ENCODE measurements at places on chromosomes 6 and 20.
A peak's percentile ranks its signal among the peaks of the same experiment; 100 is the strongest.

- no peak for DNase-seq
Measured at GRCh38 chr6:43788301-43788700, 18.3 kb downstream of the VEGFA start.

- DNase-seq: no peak
Measured at GRCh38 chr6:35178932-35179832, 34.6 kb upstream of the SCUBE3 start.

GRCh38 chr6:123619156-123619555, 17.6 kb downstream of the TRDN start:
- no peak for DNase-seq

- no peak for DNase-seq
Measured at GRCh38 chr6:143270026-143270425, 180.5 kb downstream of the ADAT2 start.

DNA sequence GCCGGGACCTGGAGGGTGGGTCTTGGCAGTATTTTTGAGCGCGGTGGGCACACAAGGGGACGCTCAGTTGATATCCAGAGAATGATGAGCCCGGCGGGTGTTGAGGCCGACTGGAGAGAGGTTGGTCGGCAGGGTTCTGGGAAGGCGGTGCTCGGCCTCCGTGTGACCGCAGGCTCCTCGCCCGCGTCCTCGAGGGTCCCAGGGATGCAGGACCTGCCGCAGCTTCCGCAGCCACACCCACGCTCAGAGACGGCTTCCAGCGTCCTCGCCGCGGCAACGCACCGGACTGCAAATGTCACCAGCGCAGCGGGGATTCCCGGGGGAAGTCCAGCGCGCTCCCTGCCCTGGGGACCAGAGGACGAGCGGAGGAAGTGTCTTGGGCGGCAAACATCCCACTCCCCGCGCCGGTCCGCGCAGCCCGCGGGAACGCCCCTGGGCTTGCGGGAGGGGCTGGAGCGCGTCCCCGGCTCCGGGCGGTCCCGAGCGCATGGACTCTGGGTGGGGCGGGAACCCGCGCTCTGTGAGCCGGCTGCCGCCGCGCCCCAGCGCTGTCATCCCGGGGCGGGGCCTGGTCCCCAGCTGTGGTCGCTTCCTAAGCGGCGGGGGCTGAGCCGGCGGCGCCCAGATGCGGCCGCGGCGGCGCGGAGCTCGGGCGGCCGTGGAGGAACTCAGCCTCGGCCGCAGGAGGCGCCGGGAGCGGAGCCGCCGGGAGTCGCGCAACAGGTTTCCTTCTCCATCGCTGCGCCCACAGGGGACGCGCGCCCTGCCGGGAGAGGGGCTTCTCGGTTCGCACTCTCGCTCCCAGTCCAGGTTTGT, at the start of gene STX11:
TSS of gene STX11 (plus strand) at position 624 of the 816 bp plus-strand sequence. CDS start 36,111 bp downstream, outside the sequence.
- peak; percentile 79 for DNase-seq

- DNase-seq: no peak
Measured at GRCh38 chr6:81892891-81893290, 140.4 kb upstream of the TENT5A start.

DNA sequence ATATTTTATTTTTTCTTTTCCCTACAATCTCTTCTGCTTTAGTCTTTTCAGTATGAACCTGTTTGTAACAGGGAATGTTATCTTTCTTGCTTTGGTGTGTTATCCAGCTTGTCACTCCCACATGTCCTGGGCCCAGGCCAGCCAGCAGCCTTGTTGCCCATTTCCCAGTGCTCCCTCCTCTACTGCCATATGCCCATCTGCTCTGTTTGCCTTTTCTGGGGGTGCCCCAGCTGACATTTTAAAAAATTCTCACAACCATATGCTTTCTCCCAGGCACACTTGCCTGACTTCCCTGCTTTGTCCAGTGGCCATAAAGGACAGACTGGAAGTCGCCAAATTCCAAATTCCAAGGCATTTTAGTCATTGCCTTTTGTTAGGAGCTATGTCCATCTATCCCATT, 23.6 kb upstream of the LMBRD1 start:
- no peak for DNase-seq

- DNase-seq: no peak
Measured at GRCh38 chr6:9711365-9711764, 703.5 kb downstream of the TFAP2A start.

DNA sequence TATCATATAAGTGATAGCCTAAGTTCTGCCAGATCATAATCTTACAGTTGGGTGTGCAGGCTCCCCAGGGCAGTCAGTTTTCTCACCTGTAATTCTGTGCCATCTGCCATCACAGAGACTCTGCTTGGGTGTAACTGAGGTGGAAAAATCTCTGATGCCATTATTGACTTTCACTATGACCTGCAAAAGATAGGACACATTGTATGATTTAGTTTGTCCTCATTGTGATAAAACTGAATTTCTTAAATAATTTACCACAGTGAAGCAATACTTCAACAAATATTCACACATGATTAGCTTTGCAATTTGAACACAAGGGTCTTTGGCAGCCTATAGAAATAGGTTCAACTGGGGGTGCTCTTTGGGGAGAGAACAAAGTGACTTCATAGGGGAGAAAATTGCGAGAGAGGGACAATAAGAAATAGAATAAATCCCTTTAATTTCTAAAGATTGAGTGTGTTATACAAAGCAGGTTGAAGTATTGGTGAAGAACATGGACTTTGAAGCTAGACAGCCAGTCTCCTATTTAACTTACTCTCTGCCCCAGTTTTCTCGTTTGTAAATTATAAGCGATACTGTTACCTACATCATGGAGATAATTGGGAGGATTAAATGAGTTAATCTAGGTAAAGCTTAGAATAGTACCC, 27.3 kb downstream of the FAM229B start:
- DNase-seq: no peak

DNA sequence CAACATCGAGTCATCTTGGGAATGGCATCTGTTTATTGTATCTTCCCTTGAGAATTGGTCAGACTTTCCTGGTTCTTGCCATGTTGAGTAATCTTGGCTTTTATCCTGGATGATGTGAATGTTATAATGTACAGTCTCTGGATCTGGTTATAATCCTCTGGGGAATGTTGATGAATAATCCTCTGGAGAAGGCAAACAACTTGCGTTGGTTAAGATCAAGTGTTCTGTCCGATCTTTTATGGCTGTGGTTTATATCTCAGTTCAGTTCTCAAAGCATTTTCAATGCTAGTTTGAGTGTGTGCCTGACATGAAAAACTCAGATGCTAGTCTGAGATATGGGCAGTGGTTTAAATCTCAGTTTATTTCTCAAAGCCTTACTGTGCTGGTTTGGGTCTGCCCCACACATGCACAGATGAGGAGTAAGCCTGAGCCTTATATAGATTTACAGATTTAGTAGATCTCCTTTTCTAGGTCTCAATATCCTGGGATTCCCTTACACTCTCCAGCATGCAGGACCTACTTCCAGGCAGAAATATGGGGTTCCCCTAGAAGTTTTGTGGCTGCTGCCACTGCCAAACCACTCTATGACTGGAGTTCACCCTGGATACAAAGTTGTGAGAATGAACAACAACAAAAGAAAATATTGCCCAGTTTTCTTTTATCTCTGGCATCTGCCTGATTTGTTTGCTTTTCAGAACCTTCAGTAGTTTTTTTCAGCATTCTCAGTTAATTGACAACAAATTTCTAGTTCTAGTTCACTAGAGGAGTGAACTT, 191.8 kb upstream of the MAN1A1 start:
- no peak for DNase-seq

- DNase-seq: no peak
Measured at GRCh38 chr20:64006902-64007301, 26.0 kb downstream of the PRPF6 start.

DNA sequence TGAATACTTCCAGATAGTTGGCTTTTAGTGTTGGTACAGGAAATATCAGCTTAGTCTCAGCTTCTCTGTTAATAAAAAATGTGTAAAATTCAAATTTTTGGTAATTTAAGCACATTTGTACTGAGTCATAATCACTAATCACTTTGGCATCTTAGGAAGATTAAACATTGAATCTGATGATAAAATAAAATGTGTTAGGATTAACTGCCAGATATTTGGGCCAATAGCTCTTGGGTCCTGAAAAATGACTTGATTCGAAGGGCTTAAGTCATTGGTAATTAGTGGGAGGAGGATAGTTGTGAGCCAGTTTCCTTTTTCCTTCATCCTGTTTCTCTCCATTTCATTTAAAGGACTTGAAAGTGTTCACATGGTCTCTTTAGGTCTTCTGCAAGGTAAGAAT, 426.1 kb downstream of the RFPL4B start:
- DNase-seq: no peak

DNA sequence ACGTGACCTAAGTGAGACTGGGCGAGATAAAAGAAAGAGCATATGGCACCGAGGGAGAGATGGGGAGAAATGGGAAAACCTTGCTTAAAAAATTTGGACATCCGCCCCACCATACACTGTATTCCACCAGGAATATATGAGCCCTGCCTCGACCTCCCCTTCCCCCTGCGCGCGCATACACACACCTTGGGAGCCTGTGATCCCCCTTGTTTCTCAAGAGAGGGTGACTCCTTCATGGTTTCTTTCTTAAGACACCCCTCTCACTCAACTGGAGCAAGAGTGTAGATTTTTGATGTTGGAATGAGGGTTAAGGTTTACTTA, 480 bp downstream of the ABCF1 start:
- no peak for DNase-seq

DNA sequence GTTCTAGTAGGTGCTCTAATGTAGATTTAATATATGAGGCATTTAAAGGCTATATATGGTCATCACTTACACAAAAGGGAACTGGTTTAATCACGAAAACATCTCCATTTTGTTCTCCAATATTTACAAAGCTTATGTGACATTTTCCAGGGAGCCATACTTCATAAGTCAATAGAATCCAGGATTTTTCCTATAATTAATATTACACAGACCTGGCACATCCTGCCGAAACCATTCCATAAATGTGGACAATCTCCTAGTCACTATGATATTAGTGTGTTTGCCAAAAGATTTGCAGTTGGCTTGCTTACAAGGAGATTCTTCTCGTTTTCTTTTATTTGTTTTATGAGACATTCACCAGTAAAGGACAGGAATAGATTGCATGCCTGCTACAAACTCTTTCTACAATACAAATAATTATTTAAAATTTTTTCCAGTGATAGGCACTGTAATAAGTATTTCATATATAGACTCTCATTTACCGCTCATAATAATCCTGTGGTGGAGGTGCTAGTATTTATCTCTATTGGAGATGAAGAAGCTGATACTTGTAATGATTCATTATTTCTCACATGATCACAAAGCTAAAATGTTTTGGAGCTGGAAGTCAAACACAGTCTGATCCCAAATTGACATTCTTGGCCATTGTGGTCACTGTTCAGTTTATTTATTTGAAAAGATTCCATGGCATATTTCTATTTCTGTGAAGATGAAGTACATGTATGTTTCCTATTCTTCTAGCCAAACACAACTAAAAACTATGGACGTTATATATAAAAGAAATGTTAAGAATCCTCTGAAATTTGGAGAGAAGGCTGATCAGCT, 597.0 kb downstream of the HTR1B start:
- DNase-seq: no peak

DNA sequence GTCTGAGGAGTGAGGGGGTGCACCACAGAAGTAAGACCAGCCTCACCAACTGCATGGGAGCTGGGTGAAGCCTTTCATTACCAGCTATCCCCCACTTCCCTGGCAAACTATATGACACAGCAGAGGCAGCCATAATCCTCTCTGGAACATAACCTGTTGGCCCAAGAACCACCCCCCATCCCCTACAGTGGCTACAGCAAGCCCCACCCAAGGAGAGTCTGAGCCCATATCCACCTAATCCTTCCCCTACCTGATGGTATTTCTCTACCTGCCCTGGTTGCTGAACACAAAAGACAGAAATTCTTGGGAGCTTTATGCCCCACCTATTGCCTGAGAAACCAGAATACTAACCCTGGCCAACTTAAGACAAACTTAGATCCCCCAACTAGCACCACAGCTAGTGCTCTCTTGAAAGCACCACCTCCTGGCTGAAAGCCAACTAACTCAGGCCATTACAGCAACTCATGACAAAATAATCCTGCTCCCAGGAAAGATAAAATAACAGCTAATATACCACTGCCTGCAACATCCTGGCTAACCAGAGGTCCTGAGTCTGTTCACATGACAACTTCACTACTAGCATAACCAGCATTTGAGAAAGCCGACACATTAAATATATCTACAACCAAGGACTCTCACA, 11.2 kb downstream of the RNGTT start:
- no peak for DNase-seq

GRCh38 chr6:166834049-166834448, 122.3 kb downstream of the RNASET2 start:
- DNase-seq: no peak

GRCh38 chr6:138382498-138383265, 5.0 kb downstream of the SMIM28 start:
- DNase-seq: no peak
